ENCODE measurements at places on chromosomes 13 and 19.

DNA sequence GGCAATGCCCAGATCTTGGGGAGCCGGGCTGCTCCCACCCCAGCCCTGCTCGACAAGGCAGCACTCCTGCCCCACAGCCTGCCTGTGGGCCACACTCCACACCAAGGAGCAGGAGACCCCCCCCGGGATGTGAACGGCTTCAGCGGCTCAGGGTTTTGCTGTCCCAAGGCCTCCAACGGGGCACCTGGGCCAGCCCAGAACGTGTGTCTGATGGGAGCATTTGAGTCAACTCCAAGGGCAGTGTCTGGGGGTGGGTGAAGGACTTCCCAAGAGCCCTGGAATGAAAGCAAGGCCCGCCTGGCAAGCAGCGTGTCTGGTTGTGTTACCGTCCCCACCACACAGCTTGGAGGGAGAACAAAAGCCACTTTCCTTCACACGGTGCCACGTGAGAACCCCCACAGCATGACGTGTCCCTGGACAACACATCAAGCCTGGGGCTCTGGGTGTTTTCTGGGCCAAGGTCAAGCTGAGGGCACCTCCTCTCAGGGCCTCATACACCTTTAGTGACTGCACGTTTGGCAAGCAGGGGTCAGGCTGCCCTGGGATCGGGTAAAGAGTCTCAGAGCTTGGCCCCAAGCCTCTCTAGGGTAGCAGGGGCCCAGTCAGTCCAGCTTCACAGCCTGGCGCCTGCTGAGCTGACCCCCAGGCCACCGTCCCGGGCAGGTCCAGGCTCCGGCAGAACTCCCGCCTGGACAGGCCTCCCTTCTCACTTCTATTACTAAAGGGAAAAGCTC lies 6.0 kb downstream of the C13orf46 start:
- no peak for DNase-seq

DNA sequence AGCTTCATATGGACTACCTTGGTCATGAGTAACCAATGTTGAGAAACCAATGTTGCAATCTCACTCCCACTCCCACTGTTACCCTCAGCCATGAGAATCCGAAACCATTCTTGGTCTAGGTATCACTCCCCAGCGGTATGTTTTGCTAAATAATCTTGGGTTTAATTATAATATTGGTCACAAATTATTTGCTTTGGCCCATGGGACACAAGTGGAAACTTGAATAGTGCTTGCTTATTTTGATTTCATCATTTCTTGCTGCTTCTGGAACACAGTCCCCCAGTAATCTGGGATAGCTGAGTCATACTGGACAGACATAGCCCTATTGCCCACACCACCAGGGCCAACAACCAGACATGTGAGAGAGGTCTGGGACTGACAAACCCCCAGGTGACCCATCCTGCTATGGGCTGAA lies 171.6 kb upstream of the IPO5 start:
- no peak for DNase-seq

- DNase-seq: peak; percentile 94
These were observed 62.9 kb upstream of the MCF2L start for GRCh38 chr13:112905990-112906641.

DNA sequence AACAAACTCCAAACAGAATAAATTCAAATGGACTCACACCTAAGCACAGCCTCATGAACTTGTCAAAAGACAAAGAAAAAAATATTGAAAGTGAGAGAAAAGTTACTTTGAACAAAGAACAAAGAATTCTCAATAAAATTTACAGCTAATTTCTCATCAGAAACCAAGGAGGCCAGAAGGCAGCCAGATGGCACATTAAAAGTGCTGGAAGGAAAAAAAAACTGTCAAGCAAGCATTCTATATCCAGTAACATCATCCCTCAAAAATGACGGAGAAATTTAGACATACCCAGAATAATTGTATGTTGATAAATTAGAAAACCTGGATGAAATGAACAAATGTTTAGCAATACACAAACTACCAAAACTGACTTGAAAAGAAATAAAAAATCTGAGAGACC lies 129.8 kb upstream of the UQCRFS1 start:
- no peak for DNase-seq

GRCh38 chr13:109758937-109759480 lies 27.4 kb downstream of the IRS2 start:
- DNase-seq: no peak

DNA sequence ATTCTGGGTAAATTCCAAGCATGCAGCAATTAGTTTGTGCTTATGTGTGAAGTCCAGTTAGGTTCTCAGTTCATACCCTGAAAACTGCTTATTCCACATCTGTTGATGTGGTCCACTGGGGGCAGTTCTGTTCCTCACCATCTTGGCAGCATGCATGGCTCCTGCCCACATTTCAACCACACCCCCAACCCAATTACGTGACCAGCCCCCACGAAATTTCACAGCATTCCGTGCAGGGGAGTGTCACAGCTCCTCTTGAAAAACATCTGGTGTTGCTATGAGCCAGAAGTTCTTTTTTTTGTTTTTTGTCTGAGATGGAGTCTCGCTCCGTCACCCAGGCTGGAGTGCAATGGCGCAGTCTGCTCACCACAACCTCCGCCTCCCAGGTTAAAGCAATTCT lies 9.1 kb upstream of the ERVK3-1 start:
- DNase-seq: no peak

GRCh38 chr13:98856983-98857382 lies 104.5 kb upstream of the SLC15A1 start:
- no peak for DNase-seq

GRCh38 chr13:42063105-42063504 lies 14.7 kb downstream of the DGKH start:
- no peak for DNase-seq

All from COR-L47 (cell line).